ENCODE measurements at places on chromosomes 12 and 14.

DNA sequence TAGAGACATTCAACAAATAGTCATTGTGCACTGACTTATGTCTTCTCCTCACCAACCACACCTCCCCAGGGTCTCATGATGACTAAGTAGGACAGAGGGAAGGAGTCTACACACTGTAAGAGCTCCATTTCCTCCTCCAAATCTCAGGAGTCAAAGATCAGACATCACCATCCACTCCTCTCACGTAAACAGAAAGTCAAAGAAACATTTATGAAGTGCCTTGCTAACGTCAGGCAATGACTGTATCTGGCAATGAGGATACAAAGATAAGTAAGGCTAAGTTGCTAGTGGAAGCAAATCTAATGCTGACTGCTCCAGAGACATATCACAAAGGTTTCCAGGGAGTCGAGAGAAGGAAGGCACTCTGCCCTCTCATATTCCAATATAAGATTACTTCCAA, 88.9 kb downstream of the SLC2A13 start:
- DNase-seq, result no peak

- DNase-seq, result no peak
Observed at GRCh38 chr14:65255583-65256461, 153.5 kb upstream of the MAX start.

- no peak for DNase-seq
Observed at GRCh38 chr12:91870872-91871707, 274.6 kb downstream of the BTG1 start.

- no peak for DNase-seq
Observed at GRCh38 chr12:79686171-79686570, 4.6 kb downstream of the PAWR start.

DNA sequence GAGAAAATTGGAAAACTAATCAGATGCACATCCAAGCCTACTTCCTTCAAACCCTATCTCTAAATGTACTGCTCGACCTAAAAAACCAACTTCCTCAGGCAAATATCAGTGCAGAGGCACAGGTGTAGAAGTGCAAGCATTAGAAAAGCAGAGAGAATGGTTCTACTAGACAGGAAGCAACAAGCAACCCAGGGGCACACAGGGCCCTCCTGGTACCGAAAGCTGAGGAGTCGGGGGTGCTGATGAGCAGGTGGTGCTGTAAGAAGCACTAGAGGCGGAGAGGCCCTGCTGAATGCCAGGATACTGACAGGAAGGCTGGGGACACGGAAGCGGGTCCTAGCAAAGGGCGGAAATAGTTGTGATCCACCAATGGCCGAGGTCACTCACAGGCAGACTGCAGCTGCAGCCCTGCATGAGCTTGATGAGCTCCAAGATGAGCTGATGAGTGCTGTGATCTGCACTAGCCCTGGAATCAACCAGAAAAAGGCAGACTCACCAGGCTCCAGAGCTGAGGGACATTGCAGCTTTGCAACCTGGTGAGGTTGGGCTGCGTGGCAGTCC, 85.9 kb downstream of the TTC7B start:
- DNase-seq, result no peak

- DNase-seq, result no peak
Observed at GRCh38 chr12:123790905-123791467, 28.9 kb downstream of the DNAH10 start.

- DNase-seq, result no peak
Observed at GRCh38 chr14:49754570-49755097, 13.3 kb upstream of the KLHDC2 start.

DNA sequence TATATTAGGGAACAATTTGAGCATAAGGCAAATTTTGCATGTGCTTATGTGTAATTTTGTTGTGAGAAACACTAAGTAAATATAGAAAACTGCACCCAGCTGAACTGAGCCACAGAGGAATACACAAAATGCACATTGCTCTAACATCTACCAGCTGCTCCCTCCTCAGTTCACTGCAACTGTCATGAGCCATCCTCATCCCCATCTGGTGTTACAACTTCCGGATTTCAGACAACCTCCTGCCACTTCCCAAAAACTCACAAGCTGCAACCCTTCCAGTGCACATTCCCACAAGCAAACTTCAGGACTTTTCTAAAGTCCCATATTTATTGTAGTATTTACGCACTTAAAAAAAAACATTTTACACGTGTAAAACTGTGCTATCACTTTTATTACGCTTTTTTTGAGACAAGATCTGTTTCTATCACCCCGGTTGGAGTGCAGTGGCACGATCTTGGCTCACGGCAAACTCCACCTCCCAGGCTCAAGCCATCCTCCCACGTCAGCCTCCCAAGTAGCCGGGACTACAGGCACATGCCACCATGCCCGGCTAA, 169.1 kb upstream of the TBX3 start:
- no peak for DNase-seq

GRCh38 chr14:101069228-101069549, 165.7 kb upstream of the RTL1 start:
- DNase-seq, result no peak

DNA sequence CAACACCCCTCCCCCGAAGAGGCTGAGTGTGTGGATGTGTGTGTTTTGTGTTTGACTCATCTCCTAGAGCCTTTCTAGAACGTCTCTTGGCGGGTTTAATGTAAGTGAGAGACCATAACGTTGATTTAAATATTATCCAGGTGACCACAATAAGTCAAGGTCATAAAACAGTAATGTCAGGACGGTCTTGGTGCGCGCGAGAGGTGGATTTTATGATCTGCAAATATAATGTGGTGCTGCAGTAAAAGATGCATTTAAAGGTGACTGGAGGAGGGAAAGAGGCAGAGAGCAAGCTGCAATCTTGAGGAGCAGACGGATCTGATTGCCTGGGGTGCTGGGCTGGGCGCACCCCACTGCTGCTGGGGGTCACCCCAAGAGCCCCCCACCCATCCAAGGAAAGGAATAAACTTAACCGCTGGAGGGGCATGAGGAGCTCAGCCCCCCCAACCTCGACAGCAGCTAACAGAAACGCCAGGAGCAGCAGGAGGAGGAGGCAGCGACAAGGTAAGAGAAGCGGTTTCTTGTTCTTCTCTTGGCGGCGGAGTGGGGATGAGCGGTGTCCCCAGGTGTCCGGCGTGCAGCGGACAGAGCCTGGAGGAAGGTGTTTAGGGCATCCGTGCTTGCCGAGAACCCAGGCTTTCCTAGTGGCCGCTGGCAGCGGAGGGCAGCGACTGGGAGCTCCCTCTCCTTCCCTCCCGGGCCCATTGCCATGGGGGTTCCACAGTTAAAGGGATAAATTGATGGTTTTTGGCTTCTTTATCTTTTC, 5.5 kb downstream of the HOXC10 start:
- no peak for DNase-seq

DNA sequence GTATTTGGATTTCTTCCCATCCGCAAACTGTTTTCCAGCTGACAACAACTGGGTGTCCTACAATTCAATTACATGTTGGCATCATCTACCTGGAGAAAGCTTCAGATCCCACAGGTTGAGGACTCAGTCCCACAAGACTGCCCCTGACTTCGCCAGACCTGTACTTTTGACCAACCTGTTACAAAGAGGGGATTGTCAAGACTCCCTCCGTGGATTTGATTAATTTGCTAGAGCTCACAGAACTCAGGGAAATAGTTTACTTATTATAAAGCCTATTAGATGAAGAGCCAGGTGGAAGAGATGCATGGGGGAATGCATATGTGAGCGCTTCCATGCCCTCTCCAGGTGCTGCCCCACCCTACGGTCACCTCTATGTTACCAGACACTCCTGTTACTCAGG, 14.6 kb downstream of the RESF1 start:
- DNase-seq, result no peak

DNA sequence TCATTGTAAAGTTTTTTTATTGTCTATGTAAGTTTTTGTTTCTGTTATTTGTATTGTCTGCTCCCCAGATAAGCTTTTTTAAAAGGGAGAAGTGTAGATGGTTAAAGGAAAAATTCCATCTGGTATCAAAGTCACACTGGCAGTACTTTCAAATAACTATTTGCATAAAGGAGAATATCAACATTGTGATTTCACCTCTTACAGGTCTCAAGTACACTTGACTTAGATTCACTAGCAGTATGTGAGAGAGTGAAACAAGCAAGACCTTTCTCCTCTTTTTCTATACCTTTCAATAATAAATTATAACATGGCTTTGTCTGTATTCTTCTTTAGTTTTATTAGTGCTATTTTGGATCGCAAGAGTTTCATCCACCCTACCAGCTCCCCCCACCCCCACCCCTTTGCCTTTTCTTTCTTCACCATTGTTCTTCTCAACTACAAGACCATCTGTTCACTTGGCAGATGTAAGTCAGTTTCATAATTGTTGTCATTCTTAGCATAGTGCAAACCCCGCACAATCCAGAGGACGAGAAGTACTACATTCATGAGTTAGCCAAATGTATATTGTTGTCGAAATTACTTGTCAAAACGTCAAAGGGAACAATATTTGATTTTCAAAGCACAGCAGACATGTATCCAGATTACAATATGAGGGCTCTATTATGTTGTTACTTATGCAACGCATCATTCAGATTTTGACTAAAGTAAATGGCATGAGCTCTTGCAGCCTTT, 602.7 kb upstream of the FLRT2 start:
- peak; percentile 24 for DNase-seq

GRCh38 chr12:49428793-49429192, 61.5 kb downstream of the SPATS2 start:
- no peak for DNase-seq

- no peak for DNase-seq
Observed at GRCh38 chr14:93944348-93945069, 17.4 kb downstream of the FAM181A start.

GRCh38 chr12:12194206-12194605, 72.6 kb downstream of the LRP6 start:
- no peak for DNase-seq

GRCh38 chr14:90692061-90692460, 124.2 kb downstream of the TTC7B start:
- no peak for DNase-seq

DNA sequence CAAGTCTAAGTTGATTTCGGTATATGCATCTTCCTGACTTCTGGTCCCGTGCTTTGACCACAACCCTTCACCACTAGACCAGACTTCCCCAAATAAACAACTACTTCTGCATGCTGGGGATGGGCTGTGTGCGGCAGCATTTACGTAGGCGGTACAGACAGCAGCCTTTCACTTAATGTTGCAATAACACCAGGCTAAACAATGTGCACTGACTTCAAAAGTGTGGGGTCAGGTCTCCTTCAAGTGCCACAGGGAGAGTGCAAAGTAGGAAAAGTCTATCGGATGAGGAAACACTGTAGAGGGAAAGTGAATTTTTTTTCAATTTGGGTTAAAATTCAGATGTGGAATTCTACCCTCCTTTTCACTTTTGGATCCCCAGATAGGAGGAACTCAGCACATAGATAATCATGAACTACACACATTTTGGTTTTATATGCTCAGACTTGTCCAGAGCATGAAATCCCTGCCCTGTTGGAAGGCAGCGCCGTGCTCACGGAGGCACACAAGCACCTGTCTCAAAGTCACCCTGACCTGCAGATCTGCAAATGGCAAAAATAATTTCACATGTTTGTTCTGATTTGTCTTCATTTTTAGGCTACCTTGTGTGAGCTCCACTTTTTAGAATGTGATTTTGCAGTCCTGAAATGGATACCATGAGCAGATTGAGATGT, 3.6 kb upstream of the FOS start:
- DNase-seq, result no peak

- no peak for DNase-seq
Observed at GRCh38 chr12:46168426-46168825, 100.4 kb downstream of the SLC38A1 start.

GRCh38 chr12:573232-573631, 90.0 kb downstream of the NINJ2 start:
- DNase-seq, result no peak

DNA sequence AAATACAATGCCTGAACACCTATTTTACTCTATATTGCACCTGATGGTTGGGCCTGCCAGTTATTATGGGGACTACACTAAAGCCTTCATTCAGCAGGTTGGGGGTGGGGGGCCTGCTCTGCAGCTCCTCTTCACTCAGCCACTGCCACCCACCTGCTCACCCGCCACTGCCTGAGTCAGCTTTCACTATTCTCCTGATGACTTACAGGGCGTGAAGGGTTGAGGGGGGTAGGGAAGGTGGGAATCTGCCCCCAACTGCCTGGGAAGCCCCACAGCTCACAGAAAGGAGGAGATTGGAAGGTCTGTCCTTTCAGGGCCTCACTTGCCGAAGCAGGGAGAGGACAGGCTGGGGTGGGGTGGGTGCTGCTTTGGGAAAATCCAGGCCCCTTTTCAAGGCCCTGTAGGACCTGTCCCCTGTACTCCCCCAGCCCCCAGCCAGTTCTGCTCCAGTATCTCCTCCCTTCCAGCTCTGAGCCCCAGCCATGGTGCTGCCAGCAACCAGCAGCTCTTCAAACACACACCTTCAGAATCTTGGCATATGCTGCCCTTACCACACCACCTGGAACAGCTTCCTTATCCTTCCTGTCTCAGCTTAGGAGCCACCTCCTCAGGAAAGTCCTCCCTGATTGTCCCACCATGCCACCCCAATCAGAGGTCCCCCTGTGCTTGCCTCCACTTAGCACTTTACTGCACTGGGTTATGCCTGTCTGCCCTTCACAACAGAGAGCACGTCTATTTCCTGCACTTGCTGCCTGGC, 33.1 kb downstream of the IRF2BPL start:
- no peak for DNase-seq

DNA sequence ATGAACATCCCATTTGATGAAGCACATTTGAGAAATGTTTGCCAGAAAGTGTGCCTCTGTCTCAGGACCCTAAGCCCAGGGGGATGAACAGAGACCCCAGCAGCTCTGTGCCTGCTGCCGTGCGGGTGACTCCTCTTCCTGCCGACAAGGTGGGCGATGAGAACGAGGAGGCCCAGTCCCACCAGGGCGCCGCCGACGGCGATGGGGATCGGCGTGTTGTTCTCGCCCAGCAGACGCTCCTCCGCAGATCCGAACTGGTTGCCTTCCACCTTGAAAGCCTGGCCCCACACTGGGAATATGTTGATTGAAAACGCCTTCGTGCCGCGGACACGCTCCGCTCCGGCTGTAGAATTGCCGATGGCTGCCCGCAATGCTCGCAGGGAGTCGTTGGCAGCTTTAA, 44.1 kb downstream of the LRTM2 start:
- DNase-seq, result no peak

DNA sequence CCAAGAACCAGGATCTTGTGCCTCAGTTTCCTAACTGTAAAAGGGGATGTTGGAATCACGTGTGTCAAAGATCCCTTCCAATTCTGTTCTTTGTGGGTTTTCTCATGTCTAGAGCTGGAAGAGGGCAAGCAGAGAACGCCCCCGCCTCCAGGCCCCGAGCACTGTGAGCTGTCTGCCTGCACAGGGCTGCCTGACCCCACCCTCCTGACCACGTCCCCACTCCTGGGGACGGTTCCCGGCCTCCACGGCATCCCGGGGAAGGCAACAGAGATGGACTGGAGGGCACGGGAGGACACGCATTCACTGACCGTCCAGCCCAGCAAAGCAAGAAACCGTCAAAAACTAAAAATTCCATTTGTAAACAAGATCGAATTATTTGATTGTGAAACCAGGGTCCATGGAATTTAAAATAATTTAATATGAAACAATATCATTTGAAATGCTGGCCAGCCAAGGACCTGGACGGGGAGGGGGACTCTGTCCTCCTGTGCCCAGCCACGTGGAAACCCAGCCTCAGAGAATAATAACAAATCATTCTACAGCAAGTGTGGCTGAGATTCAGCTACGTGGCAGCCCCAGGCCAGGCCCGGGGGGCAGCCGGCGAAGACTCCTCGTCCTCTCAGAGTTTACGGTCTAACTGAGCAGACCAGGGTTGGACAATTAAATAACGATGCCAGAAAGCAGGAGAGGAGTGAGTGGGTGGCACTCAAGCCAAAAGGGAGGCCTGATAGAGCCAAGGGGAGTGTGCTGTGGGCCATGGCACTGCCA, 87.3 kb upstream of the DIO3 start:
- no peak for DNase-seq

GRCh38 chr14:96117101-96117897, 78.1 kb downstream of the C14orf132 start:
- no peak for DNase-seq

Measured in NCI-H1930 (cell line).